Left ventricle myocardium inferior (tissue), 1 donor: ENCODE measurements at places on chromosomes 12 and 14. TPM values are rescaled to one million over a fixed set of nuclear protein-coding genes. Genes with fewer than 3 reads are reported as not detected.

- DNase-seq = no peak
Observed at GRCh38 chr12:7271893-7272514, 31.9 kb upstream of the ACSM4 start.

DNA sequence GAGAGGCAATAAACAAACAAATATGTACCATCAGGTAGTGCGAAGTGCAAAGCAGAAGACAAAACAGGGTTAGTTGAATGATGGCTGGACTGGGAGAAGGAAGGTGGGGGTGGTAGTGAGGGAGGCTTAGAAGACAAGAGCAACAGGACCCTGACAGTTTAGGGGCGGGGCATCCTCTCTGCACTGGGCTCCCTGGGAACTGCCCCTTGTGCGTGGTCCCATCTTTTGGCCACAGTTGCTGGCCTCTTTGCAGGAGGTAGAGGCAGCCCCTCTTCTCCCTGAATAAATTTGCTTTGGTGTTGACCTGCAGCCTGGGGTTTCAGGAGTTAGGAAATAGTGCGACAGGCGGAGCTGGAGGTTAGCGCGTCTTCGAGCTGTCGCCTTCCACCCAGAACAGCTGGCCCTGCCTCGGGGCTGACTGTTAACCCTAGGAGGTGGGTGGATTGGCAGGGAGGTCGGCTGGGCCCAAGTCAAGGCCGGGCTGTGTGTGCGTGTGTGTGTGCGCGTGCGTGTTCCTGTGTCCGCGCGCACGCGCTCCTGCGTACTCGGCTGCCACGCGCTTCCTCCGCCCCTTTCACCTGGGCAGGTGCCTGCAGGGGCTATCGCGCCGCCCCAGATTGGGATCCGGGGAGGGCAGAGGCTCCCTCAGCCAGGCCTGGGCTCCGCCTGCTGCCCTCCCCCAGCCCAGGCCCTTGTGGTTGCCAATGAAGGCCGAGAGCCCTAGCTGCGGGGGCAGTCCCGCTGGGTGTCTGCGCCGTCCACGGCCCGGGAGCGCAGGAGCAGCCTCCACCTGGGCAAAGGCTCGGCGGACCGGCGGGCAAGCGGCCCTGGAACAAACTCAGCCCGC is 180.8 kb downstream of the ADCK1 start:
- no peak for DNase-seq

GRCh38 chr14:22289570-22289969 is 299.5 kb downstream of the DAD1 start:
- no peak for DNase-seq

- DNase-seq = no peak
Observed at GRCh38 chr12:98997899-98998298, 352.8 kb downstream of the APAF1 start.

GRCh38 chr12:81297601-81298000 is 219.7 kb downstream of the ACSS3 start:
- DNase-seq = no peak

DNA sequence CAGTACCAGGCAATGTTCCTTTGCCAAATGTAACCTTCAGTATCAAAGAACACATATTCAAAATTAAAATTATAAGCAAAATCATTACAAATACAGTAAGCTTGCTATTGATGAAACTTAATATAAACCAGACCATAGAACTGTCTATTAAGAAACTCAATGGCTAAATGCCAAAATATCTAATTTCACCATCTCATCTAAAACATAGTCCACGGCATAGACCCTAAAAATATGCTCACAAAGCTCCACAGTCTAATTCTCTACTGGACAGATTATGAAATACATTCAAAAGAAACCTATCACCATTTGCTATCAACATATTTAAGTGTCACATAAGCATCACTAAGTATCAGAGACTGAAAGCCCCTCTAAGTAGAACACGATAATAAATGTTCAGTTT is 25.2 kb downstream of the DUSP16 start:
- no peak for DNase-seq

- DNase-seq = no peak
Observed at GRCh38 chr12:106580671-106581508, 1.9 kb upstream of the RFX4 start.

DNA sequence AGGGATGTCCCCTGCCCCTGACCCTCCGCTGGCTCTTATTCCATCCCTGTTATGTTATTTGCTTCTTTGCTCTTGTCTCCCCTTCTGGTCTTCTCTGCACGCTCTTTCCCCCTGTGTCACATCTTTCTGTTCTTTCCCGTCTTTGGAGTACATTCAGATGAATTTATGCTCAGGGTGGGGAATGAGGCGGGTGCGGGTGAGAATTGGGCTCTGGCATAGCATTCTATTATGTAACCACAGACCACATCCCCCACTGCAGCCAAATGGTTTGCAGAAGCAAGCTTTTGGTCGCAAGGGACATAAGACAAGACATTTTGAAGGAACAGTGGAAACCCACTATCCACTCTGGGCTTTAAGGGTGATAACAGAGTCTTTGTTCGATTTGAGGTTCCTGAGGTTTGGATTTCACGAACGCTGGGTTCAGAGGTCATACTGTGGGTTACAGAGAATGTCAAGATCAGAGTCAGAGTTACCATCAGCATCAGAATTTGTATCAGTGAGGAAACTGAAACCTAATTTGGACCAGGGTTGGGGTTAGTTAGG is 3.8 kb downstream of the ENDOU start:
- no peak for DNase-seq

DNA sequence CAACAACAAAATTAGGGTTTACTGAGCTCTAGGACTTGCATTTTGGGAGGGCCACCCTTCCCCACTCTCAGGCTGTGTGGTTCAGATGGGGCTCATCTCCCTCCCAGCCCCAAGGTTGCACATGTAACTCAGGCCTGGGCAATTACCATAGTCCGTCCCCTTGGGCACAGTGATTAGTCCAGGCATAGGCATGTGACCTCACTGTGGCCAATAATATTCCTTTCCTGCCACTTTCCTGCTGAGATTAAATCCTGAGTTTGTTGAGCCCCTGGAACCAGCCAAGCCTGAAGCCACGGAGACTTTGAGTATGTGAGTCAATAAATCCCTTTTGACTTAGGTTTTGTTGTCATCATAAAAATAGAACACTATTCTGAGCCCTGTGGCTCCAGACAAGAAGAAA is 113.0 kb downstream of the AACS start:
- DNase-seq = no peak

DNA sequence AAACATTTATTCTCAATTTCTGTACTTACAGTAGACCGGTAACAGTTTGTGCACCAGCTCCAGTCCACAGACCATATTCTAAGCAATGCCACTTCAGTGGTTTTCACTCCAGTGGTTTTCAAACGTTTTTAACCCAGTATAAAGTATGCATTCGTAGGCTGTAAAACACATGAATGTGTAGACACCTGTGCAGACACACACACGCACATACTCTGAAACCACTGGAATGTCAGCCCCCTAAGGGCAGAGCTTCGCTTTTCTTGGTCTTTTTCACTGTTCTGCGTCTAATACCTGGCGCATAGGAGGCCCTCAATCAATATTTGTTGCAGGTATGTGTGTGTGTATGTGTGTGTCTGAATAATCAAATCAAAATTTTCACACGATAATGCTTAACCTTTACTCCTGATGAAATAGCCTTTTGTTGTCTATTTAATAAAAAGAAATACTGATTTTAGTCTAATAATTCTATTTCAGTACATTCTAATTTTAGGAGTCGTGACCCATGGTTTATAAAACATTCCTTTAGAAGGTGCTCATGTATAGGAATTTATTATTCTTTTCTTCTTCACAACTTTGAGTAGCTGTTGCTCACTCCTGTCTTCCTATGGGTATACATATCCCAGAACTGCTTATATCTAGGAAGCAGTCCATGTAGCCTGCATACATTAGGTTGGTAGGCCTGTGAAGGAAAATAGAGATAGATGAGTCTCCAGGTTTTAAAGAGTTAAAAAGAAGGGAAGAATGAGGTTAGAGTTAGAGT is 73.6 kb upstream of the REP15 start:
- DNase-seq = no peak

DNA sequence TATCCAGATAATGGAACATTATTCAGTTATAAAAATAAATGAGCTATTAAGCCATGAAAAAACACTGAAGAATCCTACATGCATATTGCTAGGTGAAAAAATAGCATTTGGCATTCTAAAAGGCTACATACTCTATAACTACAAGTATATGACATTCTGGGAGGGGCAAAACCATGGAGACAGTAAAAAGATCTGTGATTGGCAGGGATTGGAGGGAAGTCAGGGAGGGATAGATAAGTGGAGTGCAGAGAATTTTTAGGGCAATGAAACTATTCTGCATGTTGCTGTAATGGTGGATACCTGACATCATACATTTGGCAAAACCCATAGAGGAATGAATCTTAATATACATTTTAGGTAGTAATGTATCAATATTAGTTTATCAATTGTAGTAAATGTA is 63.1 kb upstream of the SLC38A2 start:
- no peak for DNase-seq

DNA sequence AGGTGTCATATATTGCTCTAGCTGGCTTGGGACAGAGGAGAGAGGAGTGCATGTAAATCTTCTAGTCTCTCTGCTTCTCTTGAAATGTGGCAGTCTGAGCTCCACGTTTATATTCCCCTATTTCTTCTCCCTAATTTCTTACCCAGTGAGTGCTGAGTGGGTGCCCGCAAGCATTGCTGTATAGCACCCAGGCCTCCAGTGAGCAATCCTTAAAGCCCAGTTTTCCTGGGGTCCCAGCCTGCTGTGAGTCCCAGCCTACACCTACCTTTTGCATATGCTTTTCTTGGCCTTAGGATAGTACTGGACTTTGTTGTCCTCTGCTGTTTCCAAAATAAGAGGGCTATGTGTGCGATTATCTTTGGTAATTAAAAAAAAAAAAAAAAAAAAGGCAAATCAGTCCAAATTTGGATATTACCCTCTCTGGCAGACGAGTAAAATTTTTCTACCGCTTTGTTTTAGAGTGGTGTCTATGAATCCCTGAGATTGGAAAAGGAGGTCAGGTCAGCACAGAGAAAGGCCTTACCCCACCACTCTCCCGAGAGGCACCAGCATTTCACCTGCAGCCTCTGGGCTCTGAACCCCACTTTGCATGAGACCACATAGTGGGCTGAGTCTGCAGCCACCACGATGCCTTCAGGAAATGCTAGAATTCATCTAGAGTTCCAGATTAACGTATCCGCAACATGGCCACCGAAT is 1.1 kb downstream of the MGST1 start:
- no peak for DNase-seq

GRCh38 chr12:19867970-19868369 is 428.7 kb downstream of the AEBP2 start:
- no peak for DNase-seq

DNA sequence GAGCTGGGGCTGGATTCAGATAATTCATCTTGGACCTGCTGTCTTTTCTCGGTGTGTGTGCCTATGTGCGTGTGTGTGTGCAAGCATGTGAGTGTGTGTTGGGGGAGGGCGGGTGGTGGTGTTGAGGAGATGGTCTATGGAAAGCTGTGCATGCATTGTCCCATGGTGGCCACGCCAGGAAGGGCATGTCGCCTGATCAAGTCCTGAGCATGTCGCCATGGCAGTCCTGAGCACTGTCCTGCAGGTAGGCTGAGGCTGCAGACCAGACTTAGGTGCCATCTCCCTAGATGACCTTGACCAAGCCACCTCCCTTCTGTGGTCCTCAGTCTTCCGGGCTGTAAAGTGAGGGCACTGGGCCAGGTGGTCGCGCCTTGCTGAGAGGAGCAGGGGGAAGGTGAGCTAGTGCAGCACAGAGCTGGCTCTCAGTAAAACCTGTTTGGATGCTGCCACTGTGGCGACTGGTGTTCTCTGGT is 81.4 kb downstream of the PAPOLA start:
- DNase-seq = no peak

DNA sequence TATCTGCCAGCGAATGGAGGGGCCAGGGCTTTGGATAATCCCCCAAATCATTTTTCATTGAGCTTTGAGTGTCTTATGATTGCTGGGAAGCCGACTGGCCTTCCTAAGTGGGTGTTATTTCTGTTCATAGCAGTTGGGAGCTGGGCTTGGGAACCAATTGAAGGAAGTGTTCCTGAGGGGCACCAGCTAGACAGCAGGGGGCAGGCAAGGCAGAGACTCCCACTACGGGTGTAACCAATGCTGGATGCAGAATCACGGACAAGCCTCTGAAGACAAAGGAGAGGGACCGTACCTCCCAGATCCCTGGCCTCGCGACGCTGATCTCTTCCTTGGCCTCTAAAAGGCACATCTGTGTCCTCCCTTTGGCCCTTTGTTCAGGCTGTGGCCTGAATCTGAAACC is 149.0 kb upstream of the PRMT8 start:
- peak; percentile 41 for DNase-seq

GRCh38 chr14:79643132-79643531 is 568.2 kb downstream of the DIO2 start:
- no peak for DNase-seq

DNA sequence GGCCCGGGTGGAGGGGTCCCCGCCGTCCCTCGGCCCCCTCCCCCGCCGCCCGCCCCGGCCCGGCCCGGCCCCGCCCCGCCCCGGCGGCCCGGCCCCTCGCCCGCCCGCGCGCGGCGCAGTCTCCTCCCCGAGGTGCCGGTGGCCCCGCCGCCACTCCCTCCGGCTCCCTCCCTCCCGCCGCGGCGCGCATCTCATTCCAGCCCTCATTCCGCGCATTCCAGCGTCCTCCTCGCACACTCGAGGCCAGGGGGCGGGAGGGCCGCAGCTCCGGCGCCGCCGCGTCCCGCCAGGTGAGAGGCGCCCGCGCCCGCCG is at the start of gene TEAD4:
Gene TEAD4, plus strand, starts transcription at position 206 of the 313 bp plus-strand sequence.
- peak; percentile 68 for DNase-seq

DNA sequence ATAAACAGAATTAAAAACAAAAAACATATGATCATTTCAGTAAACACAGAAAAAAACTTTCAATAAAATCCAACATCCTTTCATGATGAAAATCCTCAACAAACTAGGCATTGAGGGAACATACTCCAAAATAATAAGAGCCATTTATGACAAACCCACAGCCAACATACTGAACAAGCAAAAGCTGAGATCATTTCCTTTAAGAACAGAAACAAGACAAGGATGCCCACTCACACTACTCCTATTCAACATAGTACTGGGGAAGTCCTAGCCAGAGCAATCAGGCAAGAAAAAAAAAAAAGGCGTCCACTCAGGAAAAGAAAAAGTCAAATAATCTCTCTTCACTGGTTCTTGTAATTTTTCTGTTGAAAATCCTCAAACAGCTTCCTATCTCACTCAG is 30.1 kb downstream of the MRPL42 start:
- no peak for DNase-seq

- no peak for DNase-seq
Observed at GRCh38 chr14:49975799-49976198, 82.9 kb downstream of the ARF6 start.

DNA sequence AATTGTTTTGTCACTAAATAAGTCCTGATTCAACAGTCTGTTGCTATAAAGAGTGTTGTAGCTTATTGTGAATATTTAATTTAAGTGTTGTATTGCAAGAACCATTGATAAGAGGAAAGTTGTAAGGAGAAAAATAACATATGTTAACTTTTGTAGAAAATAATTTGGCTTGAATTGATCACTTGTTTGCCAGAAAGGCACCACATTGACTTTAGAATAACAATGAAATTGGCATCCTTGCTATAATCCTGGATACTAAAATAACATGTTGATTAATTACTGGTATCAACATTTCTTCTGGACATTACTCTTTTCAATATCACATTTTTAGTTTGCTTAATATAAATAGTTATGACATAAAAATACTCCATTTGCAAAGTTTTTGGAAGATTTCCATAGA is 159.0 kb downstream of the MGAT4C start:
- no peak for DNase-seq

GRCh38 chr14:61556455-61556854 is 138.9 kb upstream of the HIF1A start:
- no peak for DNase-seq

Gene CELA1
- not detected for total RNA-seq

Gene SLC17A8
- total RNA-seq = not detected

Gene CCDC197
- total RNA-seq = 1.2 TPM

Gene PELI2
- total RNA-seq = 2.0 TPM

Gene PEX5
- 33.5 TPM for total RNA-seq

Gene AKAP5
- total RNA-seq = 0.19 TPM

Gene IL23A
- total RNA-seq = not detected

Gene TSPAN11
- 1.7 TPM for total RNA-seq
